Activated CD4-positive, alpha-beta T cell treated with anti-CD3 and anti-CD28 coated beads for 48 hours (primary cell): ENCODE measurements at places on chromosomes 7 and 10.

DNA sequence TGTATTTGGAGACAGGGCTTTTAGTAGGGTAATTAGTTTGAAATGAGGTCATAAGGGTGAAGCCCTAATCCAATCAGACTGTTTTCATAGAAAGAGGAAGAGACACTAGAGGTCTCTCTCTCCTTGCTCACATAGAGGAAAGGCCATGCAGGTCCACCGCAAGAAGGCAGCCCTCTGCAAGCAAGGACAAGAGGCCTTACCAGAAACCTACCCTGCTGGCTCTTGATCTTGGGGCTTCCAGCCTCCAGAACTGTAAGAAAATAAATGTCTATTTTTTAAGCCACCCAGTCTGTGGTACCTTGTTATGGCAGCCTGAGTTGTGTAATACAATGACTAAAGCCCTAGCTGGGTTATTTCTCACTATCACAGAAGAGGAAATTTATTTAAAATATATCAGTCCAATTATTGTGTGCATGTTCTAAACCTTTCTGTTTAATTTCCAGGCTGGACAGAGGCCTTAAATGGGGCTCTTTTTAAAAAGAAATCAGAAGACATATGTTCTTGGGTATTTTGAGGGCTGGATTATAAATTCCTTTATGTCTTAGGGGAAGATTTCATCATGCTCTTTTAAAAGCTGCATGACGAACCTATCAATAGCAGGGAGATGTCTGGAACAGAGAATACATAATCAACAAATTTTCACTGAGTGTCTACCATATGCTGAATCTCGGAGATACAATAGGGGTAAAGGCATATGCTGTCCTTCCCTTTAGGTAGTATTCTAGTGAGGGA lies 12.9 kb upstream of the TMEM26 start:
- no peak for DNase-seq

- DNase-seq, result no peak
These were observed 982 bp downstream of the COBL start for GRCh38 chr7:51315393-51316261.

DNA sequence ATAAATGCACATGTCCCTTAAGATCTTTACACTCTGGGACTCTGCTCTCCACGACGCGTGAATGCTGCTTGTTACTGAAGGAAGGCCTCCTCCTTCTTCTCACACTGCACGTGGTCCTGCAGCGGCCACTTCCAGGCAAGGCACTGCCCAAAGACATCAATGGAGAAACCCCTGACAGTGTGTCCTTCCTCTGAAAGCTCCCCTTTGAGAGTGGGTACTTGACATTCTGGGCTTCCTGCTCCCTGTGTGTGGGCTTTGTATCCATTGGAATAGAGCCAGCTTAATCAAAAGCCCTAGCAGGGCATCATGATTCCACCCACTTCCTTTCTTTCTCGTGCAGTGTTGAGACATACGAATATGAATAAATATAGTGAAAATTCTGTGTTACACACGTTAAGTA lies 69.7 kb upstream of the STK17A start:
- no peak for DNase-seq

DNA sequence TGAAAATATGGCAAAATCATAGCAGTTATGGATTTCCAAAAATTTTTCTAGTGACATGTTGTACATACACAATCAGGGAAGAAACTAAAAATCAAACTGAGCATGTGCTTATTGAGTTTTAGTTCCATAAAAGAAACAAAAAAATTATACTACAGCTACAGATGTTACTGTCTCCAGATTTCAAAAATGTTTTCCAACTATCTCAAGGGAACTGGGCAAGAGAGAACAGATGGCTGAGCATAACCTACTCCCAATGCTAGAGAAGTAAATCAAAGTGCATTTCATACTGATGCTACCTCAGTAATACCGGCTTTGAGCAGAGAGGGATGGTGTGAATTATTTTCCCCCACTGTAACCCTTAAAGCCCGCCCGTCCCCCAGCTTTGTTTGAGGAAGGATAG lies 40.7 kb upstream of the KMT2C start:
- DNase-seq, result no peak

- DNase-seq, result no peak
These were observed 154.4 kb upstream of the NPY start for GRCh38 chr7:24129597-24129996.

GRCh38 chr10:113709221-113709838 lies 29.6 kb downstream of the CASP7 start:
- DNase-seq, result no peak

GRCh38 chr7:106110885-106111654 lies 1.0 kb downstream of the SYPL1 start:
- no peak for DNase-seq

DNA sequence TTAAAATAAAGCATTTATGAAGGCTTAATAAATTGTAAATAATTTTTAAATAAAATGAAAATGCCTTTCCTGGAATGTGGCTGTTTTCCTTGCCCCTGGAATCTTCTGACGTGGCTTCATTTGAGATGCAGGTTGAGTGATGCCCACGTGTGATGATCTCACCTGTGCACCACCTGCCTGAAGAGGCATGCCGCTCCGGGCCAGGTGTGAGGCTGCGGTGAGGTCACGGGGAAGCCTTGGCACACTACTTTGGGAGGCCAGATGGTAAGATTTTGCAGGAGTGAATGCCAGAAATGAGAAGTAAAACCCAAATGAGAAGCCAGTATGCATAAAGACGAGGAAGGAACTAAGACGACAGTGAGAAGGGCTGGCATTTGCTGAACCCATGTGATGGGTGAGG lies 36.2 kb downstream of the GOT1 start:
- DNase-seq, result no peak

- no peak for DNase-seq
These were observed 42.8 kb downstream of the FBXL13 start for GRCh38 chr7:103031781-103032180.

GRCh38 chr7:65239324-65239706 lies 134.3 kb upstream of the ZNF92 start:
- DNase-seq, result no peak

- no peak for DNase-seq
These were observed 129.7 kb downstream of the DGKI start for GRCh38 chr7:137717045-137717444.

DNA sequence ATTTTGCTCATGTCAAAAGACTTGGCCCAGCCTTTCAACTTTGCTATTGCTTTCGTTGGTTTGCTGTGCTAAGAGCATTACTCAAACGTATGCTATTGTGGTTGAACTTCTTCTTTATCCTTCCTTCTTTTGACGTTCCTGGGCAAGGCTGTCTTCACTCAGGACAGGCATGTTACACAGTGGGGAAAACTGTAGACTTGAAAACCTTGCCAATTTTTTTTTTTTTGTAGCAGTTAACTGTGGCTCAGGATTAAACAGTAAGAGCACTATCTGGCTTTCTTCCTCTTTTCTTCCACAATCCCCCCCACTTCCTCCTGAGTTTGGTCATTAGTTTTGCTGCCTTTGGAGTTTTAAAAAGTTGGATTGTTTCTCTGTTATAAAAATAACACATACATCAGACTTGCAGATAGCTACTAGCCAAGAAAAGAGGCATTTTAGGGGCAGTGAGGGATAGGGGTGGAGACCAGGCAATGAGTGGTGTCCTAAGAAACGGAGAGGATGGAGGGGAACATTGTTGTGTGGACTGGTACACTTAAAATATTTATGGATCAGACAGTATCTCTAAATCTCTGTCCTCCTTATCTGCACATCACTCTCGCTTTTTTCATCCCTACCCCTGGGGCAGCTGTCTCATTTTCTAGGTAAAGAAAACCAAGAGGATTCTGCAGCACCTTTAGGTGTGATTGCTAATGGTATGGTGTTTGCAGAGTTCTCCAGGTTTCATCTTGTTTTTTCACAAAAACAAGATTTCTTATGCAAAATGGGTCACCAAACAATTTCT lies 181.7 kb downstream of the LRMDA start:
- DNase-seq, result no peak

DNA sequence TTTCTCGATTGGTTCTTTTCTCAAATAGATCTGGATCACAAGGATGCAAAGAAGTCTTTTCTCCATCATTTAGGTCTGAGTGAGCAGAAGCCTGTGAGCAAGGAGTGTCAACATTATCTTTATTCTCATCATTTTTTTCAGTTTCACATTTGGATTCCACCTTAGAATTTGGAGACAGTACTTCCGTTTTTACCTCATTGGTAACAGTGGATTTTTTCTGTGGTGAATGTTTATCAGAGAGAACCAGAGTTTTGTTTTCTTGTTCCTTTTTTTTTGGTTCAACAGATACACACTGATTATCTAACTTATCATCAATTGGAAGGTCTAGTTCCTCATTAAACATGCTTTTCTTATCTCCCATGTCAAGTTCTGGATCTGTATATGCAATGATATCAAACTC lies 151.3 kb downstream of the GALNT11 start:
- no peak for DNase-seq

GRCh38 chr7:127884066-127884559 lies 147.1 kb downstream of the LRRC4 start:
- DNase-seq, result no peak

DNA sequence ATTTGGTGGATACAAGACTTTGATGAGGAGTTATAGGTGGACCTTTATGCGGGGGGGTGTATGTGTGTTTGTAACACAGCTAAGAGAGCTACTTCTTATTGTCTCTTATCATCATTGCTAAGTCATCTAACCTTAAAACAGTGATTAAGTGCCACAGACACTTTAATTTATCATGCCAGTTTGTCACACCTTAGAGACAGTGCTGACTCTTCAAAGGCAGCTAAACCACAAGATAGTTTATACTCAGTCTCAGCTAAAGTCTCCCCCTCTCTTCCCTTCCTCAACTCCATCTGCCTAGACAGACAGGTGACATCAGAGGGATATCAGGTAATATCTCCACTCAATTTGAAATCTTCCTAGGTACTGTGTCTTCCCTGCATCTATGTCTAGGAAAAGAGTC lies 42.2 kb downstream of the MYPN start:
- DNase-seq, result no peak

DNA sequence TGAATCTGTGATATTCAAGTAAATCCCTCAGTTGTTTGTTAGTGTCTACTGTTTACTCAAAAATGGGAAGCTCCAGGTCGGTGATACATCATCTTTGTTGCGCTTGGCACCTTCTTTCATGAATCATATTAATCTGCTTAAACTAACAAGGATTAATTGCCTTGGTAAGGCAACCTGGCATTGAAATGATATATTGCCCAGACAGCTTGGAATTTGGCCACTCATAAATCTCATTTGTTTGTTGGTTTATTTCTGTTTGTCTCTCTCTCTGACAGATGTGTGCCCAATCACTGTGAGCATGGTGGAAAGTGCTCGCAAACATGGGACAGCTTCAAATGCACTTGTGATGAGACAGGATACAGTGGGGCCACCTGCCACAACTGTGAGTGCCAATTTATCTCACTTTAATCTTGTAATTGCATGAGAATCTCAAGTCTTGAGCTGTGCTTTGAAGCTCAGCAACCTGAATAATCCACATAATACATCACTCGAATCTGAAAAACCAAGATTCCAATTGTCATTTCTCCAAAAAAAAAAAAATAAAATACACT lies 1104.8 kb upstream of the C7orf33 start:
- DNase-seq, result no peak

DNA sequence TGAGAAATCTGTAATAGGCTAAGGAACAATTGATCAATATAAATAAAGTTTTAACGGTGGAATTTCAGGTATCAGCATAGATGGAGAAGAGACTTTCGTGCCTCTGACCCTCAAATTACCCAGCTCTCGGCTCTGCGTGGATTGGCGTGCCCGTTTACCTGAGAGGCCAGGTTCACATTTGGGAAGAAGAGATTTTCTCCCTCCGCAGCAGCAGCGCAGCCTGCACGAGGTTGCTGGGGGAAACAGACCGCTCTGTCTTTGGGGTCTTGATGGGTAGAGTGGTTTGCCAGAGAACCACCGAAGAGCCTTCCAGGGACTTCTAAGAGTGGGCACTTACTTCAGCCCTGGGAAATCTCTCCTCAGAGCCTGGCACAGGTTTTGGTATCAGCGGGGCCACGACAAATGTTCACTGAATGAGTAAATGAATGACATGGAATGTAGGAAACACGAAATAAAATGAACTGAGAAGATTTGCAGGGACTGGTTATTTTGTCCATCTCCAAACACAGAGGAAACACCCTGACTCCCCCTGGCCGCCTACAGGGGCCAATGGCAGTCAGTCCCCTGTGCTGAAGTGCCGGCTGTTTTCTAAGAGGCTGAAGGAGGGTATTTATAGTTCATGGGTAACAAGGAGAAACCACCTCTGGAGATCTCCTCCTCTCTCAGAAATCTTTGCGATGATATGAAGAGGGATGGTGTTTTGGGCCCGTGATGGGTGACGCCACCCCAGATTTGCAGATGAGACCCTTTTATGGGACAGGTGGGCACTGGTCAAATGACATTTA lies 338.5 kb downstream of the ADARB2 start:
- DNase-seq, result no peak

GRCh38 chr10:11870461-11870780 lies 47.3 kb downstream of the PROSER2 start:
- no peak for DNase-seq

GRCh38 chr10:64071218-64071617 lies 550.0 kb downstream of the REEP3 start:
- DNase-seq, result no peak

DNA sequence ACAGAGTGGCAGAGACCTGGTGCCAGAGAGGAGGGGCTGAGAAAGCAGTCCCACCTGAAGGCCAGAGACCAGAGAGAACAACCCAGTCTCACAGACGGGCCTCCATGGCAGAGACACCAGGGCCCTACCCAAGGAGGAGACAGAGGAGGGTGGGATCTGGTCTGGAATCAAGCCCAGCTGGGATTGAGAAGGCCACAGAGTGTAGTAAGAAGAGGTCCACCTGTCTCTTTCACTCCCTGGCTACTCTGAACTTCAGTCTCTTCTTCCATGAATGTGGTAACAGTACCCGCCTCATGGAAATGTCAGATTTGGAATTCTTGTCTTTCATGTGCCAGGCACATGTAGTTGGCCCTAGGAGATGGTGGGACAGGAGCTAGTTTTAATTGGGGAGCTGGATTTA lies 55.6 kb downstream of the CLIP2 start:
- DNase-seq, result no peak

GRCh38 chr7:82317760-82318159 lies 125.8 kb downstream of the CACNA2D1 start:
- no peak for DNase-seq

GRCh38 chr10:12841826-12842225 lies 159.7 kb downstream of the CCDC3 start:
- no peak for DNase-seq

DNA sequence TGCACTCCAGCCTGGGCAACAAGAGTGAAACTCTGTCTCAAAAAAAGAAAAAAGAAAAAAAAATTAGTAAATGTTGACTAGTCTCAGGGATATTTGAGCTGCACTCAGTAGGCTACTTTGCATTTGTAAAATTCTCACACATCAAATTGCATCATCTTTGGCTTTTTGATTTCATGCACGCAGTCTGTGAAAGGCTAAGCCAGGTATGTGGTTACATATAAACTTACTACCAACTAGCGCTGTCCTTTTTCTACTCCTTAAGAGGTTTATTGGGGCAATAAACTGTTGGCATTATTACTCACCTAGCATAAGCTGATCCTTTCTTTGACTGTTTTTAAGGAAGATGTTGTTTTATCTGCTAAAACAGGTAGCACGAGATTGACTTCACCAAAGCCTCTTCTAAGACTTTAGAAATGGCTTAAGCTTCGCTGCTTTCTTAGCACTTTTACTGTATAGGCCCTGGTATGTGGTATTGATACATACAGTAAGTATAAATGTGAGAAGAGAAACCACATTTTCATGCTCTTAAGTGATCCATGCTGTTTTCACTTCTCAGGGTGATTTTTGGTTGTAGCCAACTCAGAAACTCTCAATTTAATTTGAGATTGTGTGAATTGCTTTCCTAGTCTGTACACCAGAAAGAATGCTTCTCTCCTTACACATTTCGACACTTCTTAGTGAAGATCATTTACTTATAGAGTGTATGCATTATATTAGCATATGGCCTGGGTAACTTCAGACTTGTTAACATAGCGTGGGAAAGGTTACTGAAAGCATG lies 323.9 kb downstream of the AUTS2 start:
- DNase-seq, result no peak
